Pulmonary artery endothelial cell (primary cell): ENCODE measurements at places on chromosomes 3 and 15. TPM values are rescaled to one million over a fixed set of nuclear protein-coding genes. Genes with fewer than 3 reads are reported as not detected.

DNA sequence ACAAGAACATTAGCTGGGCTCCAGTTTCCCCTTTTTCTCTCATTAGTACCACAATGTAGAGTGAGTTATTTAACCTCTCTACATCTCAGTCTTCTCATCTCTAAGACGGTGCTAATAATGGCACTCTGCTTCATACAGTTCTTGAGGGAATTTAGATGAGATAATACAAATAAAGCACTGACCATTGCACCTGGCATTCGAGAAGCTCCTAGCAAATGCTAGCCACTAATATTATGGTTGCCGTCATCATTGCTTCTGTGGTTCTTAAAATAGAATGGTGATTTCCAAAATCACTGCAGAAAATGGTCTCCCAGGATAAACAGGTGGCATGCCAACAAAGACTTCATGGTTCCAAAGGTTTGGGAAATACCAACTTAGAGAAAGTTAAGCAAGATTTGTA is 213.0 kb downstream of the RORA start:
- DNase-seq: no peak

DNA sequence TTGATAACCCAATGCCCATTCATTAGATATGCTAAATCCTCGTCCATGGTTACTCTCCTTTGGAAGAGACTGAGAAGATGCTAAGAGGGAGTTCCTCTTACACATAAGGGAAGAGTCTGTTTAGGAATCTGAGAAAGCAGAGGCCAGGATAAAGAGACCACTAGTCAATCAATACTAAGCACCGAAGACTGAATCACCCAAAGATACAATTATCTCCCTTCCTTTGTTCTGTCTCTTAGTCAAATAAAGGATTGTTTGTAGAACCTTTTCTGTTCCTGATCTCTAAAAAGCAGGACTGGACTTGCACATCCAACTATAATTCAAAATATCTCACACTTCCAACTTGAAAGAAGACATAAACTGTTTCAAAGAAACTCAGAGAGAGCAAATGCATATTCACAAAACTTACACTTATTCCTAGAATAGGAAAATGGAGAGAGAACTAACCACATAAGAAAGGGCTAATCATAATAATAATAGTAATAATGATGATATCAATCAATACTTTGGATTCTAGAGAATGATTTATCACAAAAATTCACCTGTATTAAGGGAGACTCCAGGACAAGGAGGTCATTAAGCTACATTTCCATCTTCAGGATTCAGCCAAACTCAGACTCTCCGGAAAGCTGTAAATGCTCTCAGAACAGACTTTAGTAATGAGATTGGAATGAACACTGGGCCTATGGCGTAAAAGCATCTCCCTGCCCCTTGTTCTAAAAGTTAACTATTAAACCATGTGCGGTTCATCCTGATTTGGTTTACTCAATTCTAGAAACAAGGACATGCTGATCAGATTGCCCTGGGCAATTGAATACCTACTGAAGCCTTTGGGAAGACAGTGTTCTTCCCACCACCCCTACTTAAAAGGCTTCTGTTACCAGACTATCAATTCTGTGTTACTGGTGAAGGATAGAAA is 401.5 kb downstream of the ZBTB20 start:
- no peak for DNase-seq

GRCh38 chr15:45429941-45430792 is 51.8 kb upstream of the GATM start:
- DNase-seq: no peak

Gene GOLGA6D
- total RNA-seq: not detected in 2 replicates
